ENCODE measurements at places on chromosomes 6 and 20.
A peak's percentile ranks its signal among the peaks of the same experiment; 100 is the strongest.

DNA sequence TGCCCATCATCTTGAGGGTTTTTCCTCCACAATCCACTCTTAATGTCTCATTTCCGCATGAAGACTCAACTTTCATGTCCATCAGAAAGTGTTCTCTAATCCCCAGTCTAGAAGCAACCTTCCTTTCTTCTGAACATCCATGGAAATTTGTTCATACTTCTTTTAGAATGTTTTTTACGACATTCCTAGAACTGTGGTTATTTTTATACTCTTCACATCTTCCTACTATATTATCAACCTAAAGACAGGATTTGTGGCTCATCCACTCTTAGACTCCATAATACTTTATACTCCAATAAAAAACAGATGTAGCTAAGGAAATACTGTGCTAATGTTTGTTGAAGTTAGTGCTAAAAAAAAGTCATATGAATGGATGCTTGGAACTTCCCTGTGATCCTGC, 1.4 kb upstream of the CAP2 start:
- DNase-seq: no peak

DNA sequence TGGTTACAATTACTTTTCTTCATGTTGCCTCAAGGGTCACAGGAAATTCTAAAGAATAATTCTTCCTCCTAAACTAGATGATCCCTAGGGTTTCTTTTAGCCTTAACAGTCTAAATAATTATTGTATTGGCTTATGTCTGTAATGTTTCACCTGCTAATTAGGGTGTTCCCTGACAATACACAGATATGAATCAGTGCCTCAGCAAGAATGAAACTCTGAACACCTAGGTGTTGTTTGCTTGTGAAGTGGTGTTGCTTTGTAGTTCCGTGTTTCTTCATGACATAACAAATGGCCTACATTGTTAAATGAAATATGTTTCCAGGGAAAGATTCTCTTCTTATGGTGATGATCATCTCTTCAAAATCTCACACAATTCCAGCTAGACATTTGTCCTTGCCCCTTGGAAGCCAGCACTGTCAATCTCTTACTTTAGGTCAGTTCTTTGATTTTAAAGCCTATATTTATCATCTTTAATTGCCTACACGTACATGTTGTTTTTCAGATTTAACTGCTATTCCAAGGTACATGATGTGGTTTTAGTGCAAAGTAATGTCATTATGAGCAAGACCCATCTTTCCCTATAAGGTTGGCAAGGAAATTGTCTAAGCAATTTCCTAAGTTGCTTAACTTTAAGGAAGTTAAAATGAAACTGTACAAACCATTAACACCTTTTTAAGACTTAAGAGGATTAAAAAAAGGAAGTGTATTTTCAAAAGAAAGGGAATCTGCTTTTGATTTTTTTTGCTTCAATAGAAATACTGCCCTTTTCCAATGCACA, 111.9 kb downstream of the TBC1D7 start:
- no peak for DNase-seq

DNA sequence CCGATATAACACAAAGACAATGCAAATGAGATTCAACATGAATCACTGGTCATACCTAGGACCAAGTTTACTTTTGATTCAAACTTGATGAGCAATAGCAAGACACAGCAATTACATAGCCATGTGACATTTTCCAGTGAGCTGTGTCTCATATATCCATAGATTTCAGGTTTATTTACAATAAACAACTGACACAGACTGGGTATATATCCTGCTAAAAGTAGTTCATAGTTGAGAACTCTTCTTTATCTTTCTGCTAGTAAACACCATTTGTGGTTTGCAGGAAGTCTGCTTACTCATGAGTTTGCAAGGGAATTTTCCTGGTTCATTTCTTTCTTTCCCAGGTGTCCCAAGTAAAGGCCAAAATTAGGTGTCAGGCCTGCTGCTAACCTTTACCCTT, 343.4 kb downstream of the KIF16B start:
- DNase-seq: no peak

GRCh38 chr6:154448448-154449096, 61.9 kb downstream of the CNKSR3 start:
- DNase-seq: no peak

- no peak for DNase-seq
These were observed 571 bp upstream of the PRPF6 start for GRCh38 chr20:63980317-63980805.

DNA sequence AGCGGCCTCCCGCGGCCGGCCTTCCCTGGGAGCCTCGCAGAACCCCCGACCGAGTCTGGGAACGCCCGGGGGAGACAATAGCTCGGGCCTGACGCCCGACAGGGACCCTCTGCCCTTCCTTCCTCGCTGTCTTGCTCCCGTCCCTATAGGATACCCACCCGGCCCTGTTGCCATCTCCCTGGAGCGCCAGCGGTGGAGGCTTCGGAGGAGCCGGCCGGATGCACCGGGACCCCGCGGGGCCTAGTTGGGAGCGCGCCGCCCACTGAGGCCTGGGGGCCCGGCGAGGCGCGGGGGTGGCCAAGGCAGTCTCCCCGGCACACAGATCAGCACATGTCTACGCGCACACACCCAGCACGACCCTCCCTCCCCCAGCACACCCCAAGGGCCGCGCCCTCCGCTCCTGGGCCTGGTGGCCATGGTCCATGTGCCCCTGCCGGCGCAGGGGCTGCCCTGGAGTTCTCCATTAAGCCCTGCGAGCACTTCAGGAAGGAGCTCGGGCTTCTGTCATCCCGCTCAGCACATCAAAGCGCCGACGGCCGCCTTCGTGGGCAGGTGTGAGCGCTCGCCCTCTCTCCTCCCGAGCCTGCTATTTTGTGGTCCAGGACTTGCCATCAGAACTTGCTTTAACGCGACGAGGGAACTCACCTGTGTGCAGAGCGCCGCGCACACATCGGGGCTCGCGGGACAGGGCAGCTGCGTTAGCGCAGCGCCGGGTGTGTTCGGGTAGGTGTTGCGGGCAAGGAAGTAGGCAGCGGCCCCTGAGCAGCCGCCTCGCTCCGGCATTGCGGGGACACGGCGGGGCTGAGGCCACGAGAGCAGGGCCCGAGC, 3.7 kb downstream of the FOXF2 start:
- no peak for DNase-seq

DNA sequence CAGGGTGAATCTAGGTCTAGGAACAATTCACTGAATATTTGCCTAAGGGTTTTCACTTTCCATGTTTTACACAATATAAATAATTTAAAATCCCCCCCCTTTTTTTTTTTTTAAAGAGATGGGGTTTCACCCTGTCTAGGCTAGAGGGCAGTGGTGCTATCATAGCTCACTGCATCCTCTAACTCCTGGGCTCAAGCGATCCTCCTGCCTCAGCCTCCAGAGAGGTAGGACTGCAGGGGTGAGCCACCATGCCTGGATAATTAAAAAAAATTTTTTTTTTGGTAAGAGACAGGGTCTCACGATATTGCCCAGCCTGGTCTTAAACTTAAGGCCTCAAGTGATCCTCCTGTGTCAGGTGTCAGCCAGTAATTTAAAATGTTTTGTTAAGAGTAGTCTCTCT, 17.8 kb downstream of the QKI start:
- DNase-seq: no peak

- DNase-seq: no peak
These were observed 103.9 kb upstream of the AFDN start for GRCh38 chr6:167722634-167723309.

- DNase-seq: no peak
These were observed 48.8 kb downstream of the TULP4 start for GRCh38 chr6:158361068-158361467.

GRCh38 chr6:166663568-166663967, 36.5 kb upstream of the RPS6KA2 start:
- no peak for DNase-seq

DNA sequence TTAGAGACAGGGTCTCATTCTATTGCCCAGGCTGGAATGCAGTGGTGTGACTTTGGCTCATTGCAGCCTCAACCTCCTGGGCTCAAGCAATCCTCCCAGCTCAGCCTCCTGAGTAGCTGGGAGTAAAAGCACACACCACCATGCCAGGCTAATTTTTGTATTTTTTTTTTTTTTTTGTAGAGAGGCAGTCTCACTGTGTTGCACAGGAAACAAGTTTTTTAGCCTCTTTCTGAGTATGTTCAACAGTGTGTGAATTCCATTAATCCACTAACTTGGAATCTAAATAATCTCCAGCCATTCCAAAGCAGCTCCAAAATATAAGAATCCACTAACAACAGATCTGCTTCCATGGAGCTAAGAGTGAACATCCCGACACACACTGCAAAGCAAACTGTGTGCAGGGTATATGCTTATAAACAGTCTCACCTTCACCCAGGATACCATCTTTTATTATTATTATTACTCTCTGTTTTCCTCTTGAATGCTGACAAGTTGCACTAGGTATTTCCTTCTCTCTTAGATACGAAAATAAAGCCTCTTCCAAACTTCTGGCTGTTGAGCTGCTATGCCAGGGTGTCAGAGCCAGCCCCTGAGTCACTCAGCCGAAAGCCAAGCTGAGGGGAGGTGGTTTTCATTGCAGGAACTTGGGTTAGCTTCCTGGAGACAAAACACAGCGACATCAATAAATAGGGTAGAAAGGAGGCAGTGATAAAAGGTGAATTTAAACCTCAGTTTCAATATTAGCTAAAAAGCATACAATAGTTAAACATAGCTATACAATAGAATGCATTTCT, 264.9 kb downstream of the HIVEP2 start:
- no peak for DNase-seq

GRCh38 chr6:164749221-164750064, 560.0 kb downstream of the C6orf118 start:
- no peak for DNase-seq

- no peak for DNase-seq
These were observed 580.1 kb downstream of the TFAP2B start for GRCh38 chr6:51398793-51399192.

- DNase-seq: no peak
These were observed 40.5 kb downstream of the HMGN3 start for GRCh38 chr6:79193971-79194370.

GRCh38 chr6:94394822-94395221, 975.5 kb upstream of the EPHA7 start:
- DNase-seq: no peak

DNA sequence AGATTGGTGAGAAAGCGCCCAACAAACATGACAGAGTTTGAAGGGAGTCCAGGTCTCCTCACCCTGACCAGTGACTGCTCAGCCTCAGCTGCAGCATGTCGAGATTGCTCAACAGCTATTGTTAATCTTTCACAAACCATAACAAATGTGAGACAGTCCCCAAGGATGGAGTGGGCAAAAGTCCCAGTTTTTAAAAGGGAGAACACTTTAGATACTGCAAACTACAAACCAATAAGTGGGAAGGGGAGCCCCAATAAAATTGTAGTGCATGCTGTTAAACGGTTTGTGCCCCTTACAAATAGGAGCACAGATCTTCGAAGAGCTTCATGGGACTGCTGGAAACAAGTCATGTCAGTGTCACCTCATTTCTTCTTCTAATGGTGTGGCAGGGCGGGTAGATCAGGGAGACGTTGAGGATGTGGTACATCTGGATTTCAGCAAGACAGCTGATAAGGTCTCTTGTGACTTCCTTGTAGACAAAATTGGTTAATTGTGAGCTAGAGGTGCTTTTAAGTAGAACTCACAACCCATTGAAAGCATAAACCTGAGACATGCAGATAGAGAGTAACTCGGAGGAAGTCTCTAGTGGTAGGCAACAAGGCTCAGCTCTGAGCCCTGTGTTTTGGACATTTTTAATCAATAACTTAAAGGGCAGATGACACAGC, 134.0 kb upstream of the ARMC2 start:
- DNase-seq: peak; percentile 28
